Activated CD8-positive, alpha-beta memory T cell treated with anti-CD3 and anti-CD28 coated beads, Interleukin-2, amount 50 U/mL, for 4 hours (primary cell): ENCODE measurements at places on chromosomes 1 and 21.

DNA sequence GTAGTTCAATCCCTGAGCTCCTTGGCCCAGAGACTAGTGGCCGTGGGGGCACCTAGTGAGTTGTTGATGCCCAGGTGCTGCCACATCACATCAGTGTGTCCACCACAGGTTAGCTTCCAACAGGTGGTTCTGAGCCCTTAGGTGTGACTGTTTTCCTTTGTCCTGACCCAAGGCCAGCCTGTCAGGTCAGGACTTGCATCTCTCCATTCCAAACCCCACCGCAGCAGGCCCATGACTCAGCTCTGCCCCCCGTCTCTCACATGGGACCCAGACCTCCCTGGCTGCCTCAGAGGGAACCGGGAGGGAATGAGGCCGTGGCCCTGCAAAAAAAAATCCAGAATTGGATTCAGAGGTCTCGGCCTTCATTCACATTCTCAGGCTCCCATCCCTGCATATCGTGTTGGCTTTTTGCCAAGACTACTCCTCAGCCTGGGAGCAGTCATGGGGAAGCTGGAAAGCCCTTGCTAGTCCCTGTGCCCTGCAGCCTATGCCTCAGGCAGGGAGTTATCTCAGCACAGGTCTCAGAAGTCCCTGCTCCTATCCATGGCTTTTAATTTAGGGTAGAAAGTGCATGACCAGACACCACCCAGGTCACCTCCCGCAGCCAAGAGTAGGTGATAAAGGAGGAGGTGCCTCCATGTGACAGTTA, 7.2 kb downstream of the INAVA start:
- DNase-seq = no peak

GRCh38 chr1:54409156-54410142, 3.3 kb upstream of the SSBP3 start:
- DNase-seq = no peak

GRCh38 chr1:40802078-40802741, 18.6 kb downstream of the KCNQ4 start:
- peak; percentile 79 for DNase-seq

GRCh38 chr21:33976082-33977016, 60.7 kb upstream of the ATP5PO start:
- peak; percentile 55 for DNase-seq

DNA sequence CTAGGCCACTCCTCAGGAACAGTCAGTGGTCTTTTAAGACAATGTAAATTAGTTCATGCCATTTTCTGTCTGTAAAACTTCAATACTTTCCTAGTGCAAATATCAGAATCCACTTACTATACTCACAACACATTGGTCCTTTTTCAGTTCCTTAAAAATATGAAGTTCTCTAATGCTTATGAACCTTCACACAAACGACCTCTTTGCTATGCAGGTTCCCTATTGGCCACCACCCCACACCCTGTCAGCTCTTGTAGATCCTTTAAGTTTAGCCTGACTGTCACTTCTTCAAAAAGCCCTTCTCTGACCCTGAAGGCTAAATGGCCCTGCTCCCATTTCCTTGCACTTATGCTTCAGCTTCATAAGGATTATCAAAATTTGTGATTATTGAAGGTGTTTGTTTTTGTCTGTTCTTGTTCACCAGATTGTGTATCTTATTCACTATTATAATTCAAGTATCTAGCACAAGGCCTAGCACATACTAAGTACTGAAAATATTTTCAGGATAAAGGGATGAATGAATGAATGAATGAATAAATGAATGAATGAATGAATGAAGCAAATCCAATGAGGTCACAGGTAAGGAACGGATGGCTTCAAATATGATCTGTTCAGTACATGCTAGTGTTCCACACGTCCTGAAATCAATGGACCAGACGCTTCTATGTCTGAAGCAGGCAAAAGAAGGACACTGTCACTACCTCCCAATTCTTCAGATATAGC, 373.9 kb downstream of the VAV3 start:
- DNase-seq = no peak

DNA sequence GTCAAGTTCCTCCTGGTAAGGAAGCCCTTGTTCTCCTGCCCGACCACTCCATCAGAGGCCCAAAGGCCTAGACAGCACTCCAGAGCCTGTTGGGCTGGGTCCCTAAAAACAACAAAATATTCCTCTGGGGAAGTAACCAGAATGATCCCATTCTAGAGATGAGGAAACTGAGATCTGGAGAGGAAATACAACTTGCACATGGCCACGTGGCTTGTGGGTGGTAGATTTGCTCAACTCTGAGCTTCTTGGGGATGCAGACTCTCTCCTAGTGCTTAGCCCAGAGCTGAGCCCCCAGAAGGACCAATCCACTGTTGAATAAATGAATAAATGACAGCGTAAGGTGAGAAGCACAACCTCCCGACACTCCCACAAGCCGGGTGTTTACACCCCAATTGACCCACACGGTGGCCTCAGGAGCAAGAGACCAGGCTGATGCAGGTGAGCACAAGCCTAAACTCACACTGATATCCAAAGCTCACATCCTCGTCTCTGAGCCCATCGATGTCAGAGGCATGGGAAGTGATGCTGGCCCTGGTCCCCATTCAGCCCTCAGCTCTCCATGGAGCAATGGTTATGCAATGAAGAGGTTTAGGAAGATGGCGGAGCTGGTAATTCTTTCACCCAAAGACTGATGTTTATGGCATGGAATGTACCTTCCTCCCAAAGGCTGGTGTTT, 172.5 kb upstream of the EDN2 start:
- peak; percentile 8 for DNase-seq

DNA sequence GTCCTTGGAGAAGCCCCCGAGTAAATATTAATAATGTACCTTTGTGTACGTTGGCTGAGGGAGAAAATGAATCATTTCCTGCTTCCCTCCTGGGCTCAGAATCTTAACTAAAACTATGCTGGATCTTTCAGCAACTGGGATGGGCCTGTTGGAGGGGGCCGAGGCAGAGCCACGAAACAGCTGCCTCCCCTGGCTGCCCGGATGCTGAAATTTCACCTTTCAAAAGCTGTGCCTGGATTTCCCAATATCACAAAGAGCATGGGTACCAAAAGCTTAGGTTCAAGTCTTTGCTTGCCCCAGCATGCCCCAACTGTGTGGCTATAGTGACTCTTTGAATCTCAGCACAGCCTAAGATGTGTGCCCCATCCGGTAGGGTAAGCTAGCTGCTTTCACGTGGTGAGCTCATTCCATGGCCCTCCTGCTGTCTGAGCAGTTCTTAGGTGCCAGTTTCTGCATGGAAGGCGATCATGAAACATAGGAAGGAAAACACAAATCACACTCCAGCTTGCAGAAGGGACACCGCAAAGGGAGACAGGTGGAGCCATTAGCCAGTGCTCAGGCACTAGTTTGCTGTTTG, 473.5 kb downstream of the PTPRU start:
- DNase-seq = no peak

GRCh38 chr1:26084091-26084561, 16.7 kb upstream of the TRIM63 start:
- no peak for DNase-seq

DNA sequence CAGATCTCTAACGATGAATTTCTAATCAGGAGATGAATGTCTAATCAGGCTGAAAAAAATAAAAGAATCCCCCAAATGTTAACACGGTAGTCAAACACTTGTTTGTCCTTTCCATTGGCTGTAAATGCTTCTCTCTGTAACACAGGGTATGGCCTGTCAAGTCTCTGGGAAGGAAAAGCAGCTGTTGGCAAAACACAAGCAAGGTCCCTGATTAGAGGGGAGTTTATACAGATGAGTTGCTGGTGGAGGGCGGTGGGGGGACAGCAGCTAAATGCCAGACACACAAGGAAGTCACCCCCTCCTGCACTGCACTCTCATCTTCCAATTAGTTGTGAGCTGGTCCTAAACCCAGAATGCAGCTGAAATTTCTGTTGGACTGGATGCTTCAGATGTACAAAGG, 51.0 kb downstream of the PGBD5 start:
- no peak for DNase-seq

GRCh38 chr21:37153196-37153934, 80.3 kb downstream of the TTC3 start:
- no peak for DNase-seq

GRCh38 chr1:70265946-70266345, 44.8 kb downstream of the SRSF11 start:
- no peak for DNase-seq

GRCh38 chr1:228652116-228652515, 83.2 kb upstream of the RHOU start:
- DNase-seq = no peak

GRCh38 chr1:10278880-10279279, 68.5 kb downstream of the KIF1B start:
- no peak for DNase-seq

DNA sequence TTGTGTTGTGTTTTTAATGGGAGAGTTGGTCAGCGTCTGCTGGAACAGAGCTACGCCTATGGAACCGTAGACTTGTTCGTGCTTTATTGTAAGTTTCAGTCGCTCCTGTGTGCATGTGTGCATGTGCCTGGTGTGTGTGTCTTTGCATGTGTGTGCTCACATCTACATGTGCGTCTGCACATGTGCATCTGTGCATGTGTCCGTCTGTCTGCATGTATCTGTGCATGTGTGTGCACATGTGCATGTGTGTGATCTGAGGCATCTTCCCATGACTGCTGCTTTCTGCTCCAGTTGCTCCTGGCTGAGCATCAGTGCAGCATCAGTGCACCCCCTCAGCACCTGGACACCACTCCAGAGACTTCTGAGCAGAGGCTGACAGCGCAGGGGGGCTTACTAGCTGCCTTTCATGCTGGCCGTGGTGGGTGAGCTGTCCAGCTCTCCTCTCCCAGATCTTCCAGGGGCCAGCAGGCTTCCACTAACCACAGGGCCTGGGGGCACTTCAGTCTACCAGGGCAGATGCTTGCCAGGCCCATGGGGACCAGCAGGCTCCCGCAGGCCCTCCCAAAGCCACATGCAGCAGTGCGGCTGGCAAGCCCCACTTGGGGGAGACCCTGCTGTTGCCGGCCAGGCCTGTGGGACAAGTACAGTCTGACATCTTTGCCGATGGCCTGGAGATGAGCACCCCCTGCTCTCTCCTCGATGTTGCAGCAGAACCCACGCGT, 47.8 kb upstream of the PCBP3 start:
- peak; percentile 14 for DNase-seq

DNA sequence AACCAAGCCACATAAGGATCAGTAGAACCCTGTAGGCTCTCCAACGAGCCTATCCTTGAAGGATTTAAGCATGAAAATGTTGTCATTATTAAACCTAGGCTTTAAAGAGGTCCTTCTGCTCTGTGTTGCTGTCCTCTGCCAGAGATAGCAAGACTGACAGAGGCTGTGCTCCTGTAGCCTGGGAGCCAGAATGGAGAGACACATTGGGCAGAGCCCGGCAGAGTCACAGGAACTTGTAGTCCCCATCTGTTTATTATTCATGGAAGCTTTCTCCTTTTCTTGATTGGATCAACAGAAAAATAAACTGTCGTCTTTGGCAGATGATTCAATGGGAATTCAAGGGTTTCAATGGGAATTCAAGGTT, 19.2 kb upstream of the SLAMF1 start:
- DNase-seq = no peak

DNA sequence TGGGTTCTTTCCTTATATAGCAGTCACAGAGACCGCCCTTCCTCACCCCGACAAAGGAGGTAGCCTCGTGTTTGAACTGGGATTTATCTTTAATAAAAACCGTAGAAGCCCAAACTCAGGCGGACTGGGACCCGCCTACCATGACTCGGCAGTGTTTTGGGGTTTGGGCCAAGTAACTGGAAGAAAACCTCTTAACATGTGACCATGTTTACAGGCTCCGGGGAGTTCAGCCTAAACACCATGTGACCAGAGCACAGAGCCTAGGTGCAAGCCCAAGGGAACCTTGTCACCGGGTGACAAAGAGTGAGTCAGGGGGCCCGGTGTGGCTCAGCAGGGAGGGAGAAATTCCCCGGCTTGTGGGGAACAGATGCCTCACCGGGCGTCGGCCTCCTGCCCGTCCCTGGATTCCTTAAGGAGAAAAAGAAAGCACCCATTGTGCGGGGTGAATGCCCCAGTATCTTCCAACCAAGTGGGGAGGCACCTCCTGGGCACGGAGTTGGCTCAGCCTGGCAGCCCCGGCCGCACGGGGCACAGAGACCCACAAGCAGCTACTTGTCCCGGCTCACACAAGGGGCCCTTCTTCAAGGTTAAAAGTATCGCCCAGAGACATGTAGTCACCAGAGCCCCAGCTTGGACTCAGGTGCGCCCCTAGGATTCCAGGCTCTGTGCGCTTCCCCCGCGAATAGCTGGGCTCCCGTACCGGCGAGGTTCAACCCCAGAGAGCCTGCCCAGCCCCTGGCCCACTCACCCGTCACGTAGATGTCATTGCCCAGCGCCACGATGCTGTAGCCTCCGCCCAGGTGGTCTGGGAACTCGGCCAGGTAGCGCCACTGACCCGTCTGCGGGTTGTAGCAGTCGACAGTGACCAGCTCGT, 1.4 kb downstream of the KLHL21 start:
- peak; percentile 81 for DNase-seq

DNA sequence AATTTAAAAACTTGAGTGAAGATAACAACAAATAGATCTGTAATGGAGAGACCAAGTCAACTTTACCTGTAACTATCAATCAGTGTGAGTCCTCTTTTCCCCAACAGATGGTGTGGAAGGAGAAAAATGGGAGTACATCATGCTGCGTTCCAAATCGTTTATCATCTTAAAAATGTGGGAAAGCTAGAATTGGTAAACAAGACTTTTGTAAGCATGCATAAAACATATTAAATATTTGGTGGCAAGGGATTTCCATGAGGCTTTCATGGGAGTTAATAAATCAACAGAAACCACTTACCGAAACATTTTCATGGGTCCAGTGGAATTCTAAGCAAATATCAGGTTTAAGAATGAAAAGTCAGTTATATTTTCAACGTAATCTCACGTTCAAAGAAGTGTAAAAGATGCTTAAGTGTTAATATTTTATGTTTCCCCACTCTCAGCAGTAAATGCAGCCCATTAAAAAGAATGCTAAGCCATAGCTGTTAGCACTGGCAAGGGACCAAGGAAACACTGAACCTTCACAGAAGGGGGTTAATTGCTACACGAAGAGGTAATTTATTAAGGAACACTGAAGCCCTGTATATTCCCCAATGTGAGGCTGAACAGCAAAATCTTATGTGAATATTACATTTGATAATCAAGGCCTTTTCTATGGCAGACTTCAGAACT, 117.0 kb downstream of the ZC3H11B start:
- DNase-seq = no peak

GRCh38 chr1:108016451-108016920, 51.5 kb upstream of the VAV3 start:
- DNase-seq = no peak

GRCh38 chr1:227758366-227758765, 23.1 kb downstream of the SNAP47 start:
- DNase-seq = no peak

GRCh38 chr1:15676010-15676409, 8.1 kb upstream of the PLEKHM2 start:
- no peak for DNase-seq

GRCh38 chr1:200150721-200151120, 123.2 kb downstream of the NR5A2 start:
- DNase-seq = no peak
